Fibroblast of pulmonary artery (primary cell): ENCODE measurements at places on chromosomes 6 and 20.

DNA sequence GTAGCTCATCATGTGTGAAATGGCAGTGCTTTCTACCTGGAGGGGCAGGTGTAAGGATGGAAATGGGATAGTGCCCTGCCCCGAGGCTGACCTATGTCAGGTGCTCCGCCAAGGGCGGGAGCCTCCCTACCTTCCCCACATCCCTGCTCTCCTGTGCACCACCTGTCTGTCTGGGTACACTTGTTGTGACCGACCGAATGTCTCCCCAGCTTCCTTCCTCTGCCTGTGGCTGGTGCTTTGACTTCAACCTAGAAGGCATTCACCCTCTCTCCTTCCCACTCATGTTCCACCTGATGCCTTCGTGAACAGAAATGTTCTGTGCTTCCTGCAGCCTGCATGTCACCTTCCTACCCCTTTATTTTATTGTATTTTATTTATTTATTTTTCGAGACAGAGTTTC, 114.8 kb downstream of the SCML4 start:
- no peak for DNase-seq

DNA sequence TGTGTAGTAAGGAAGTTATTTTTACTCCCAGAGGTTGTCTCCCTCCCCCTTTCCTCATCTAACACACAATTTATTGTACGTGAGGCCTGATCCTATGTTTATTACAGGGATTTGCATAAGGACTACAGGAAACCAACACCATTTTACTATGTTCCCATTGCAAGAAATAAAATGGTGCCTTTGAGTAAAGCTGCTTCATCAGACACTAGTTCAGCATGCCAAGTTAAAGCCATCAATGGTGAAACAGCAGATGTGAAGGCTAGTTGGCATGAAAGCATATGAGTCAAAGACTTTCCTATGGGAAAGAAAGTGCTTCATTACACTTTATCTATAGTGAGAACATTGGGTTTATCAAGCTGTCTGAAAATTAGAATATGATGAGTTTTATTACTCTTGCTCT, 543.0 kb downstream of the GRIK2 start:
- peak; percentile 14 for DNase-seq

GRCh38 chr6:43682724-43683429, 4.7 kb downstream of the MRPS18A start:
- no peak for DNase-seq

DNA sequence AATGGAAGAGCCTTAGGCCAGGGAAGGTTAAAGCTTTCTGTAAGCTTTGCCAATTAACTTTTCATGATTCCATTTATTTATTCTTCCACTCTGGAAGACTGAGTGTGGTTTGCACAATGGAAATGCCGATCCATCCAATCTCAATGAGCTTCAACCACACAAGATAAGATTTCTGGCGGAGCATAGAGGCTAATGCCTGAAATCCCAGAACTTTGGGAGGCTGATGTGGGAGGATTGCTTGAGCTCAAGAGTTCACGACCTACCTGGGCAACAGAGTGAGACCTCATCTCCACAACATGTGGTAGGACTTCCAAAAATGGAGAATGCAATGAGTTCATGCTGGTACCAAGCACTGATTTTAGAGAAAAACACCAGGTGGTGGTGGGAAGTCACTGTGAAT, 6.2 kb downstream of the ENPP1 start:
- DNase-seq, result no peak

DNA sequence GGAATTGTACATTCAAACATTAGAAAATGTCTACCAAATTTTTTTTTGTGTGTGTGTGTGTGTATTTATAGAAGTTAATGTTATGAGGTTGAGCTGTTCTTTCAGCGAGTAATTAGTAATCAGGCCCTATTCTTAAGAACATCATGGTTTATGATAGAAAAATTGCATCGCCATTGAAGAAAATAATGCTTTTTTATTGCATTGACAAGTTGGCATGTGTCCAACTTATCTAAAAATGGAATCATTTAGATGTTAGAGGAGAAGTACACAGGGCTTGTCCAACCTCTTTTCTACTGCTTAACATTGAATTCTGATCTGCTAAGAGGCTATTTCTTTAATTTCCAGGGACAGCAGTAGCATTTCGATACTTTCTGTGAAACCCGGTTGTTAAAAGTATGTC, 61.6 kb upstream of the ADGRG6 start:
- no peak for DNase-seq

DNA sequence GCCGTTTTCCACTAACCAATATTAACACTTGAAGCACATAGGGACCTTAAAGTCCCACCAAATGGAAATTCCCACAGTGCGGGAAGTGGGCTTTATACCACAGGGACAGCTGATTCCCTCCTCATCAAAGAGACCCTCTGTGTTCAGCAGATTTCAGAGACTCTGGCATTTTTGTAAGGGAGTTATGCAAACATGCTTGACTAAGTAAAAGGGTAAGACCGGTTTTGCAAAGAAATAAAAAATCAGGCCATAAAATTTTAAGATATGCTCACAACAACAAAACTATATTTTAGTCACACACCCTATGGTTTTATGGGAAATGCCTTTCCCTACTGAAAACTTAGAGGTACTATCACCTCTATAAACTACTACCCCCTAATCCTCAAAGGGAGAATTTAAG, 45.4 kb upstream of the SPTLC3 start:
- DNase-seq, result no peak

DNA sequence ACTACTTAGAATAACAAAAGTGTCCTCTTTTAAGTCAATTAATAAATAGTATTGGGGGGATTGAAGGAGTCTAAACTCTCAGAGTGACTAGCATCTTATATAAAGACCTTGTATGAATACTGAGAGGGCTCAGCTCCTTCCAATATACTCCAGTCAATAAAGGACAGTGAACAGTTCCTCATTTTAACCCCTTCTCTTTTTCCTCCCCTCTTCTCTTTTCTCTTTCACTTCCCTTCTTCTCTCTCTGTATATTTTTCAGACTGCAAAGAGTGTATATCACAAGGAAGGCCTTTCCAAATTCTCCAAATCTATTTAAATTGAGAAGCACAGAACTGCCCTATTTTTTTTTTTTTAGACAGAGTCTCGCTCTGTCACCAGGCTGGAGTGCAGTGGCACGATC, 99.5 kb downstream of the CD164 start:
- no peak for DNase-seq

DNA sequence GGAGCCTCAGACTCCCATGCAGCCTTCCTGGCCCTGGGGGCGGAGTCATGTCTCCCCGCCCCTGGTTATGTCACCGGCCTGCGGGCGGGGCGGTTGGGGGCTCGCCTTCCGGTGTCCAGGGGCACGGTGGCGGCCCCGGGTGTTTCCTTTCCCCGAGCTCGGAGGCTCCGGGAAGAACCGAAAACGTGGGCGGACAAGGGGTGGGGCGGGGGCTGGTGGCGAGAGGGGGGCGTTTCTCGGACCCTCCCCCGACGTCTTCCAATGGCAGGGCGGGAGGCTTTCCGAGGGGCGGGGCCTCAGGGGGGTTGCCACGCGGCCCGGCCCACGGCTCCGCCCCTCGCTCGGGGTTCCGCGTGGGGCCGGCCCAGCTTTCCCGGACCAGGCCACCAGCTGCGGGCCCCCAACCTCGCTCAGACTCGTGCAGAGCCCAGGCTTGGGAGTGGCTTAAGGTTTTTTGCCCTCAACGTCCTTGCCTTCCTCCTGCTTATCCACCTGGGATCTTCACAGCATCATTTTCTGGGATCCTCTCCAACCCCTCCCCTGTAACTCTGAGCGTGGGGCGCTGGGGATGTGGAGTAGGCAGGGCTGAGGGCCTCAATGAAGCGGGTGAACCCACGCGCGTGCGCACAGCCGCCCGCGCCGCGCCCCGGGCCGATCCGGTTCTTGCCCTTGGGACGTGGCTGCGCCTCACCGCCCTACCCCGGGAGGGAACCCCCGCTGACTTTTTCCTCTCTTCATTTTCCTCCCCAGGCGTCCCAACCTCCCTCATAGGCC, 2.1 kb upstream of the NRN1 start:
- no peak for DNase-seq

GRCh38 chr20:62219992-62220665, at the start of gene HRH3:
Gene HRH3, minus strand, starts transcription at chr20:62220278. Its CDS starts 308 bp downstream, at chr20:62219970.
- peak; percentile 26 for DNase-seq
